ENCODE measurements at places on chromosomes 7 and 10.

DNA sequence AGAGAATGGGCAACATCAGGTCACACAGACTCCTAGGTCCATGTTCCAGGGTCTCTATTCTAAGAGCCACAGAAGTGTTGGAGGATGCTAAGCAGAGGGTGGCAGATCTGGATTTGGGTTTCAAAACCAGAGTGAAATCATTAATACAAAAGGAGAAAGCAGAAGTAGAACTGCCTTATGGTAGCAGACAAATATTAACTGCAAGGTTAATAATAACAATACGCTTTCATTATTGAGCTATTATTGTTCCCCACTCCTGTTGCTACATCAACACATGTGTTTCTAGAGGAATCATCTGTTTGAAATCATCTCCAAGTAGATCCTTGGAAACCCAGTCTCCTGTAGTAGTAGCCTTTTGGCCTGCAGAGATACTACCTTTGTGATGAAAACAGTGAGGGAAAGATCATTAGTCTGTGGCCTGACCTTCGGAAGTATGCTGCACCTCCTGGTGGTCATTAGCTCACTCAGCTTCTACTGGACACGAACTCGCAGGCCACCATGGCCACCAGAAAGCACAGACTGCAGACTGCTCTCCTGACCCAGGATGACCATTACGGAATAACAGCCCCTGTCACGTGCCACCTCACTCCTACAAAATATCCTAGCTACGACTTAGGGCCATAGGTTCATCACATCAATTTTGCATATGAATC, 84.6 kb downstream of the XPNPEP1 start:
- DNase-seq: no peak

- no peak for DNase-seq
Measured at GRCh38 chr7:27157702-27158431, 1.4 kb upstream of the HOXA7 start.

GRCh38 chr7:101736084-101736483, 81.3 kb upstream of the CUX1 start:
- no peak for DNase-seq

DNA sequence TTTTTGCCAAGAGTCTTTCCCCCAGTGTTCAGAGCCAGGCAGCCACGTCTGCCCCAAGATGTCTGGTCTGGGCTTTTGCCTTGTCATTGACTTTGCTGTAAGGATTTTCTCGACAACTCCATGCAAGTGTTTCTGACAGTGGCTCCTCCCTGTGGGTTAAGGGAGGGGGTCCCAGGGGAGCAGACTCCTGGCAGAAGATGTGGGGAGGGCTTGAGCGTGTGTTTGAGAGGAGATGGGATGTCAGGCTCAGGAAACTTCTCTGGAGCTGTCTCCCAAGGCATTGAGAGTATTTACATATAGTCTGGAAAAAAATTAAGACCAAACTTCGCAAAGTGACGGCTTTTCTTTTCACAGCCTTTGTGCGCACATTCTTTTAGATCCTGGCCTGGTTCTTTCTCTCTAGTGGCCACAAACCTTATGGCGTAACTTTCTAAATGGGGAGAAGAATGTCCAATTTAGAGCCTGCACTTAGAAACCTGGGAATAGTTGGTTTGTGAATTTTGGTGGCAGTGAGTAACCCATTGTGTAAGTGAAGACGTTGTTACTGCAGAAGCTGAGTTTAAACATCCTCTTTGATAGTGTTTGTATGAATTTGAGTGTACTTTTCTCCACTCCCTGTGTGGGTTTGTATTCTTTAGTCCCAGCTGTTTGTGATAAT, 201.5 kb downstream of the LRMDA start:
- no peak for DNase-seq

GRCh38 chr10:21437770-21438382, 87.6 kb downstream of the SKIDA1 start:
- DNase-seq: no peak

DNA sequence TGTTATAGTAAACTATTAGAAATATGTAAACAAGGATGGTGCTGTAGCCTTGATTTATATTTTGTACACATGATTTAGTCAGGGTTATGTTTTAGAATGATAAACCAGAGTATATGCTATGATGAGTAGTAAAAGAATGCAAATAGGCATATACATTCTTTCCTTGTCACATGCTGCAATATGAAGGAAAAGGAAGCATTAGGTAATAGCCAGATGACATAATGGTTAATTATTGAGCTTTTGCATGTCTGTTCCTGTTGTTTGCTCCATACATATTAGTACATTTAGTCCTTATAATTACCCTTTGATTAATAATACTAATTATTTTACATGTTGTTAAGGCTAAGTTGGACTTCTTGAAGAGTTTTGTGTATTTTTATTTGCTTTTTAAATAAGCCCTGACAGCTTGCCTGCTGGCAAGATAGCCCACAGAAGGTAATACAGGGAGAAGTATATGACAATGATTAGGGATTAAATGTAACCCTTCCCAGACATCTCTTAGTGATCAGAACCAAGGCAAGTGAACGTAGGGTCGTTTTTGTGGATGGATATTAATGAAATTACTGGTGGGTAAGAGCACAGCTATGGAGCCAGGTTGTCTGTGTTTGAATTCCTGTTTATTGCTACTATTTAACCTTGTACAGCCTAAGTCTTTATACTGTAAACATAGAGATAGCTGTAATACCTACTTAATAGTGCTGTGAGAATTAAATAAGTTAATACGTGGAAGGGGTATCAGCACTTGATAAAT, 68.4 kb downstream of the PHTF2 start:
- DNase-seq: no peak
